ENCODE measurements at places on chromosomes 3 and 15. TPM values are rescaled to one million over a fixed set of nuclear protein-coding genes. Genes with fewer than 3 reads are reported as not detected.

- no peak for DNase-seq
Observed at GRCh38 chr3:12265508-12265907, 23.4 kb upstream of the PPARG start.

DNA sequence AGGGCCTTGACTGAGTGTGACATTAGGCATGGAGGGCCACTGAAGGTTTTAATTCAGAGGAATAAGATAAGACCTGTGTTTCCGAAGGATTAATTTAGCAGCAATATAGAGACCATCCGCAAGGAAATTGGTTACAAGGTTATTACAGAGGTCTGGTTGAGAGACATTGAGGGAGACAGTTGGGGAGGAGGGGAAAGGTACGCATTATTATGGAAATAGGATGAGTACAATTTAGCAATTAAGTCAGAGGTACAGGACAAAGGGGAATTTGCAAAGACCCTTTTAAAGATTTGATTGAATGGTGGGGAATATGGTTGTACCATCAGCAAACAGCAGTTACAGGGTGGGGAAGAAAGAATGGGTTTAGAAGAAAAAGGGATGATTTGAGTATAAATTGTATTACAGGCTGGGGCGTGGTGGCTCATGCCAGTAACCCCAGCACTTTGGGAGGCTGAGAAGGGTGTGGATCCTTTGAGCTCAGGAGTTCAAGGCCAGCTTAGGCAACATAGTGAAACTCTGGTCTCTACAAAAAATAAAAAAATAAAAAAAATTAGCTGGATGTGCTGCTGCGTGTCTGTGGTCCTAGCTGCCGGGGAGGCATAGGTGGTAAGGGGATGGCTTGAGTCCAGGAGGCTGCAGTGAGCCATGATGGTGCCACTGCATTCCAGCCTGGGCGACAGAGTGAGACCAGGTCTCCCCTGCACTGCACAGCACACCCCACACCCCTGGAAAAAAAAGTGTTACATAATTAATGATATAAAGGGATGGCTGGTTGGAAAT is 11.3 kb downstream of the ARL8B start:
- no peak for DNase-seq

DNA sequence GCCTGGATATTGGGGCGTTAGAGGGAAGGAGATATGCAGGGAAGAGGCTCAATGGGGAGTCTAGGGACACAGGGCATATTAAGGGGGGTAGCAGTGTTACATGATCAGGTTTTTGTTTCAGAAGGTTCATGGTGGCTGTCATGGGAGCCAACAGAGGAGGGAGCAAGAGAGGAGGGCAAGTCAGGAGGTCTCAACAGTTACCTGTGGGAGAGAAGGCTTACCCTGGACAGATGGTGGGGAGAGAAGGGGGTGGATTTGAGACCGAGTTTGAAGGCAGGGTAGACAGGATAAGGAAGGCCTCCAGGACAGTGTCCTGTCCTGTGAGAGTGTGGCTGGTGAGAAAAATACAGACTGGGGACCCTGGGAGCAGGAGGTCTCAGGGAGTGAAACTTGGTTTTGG is 3.8 kb upstream of the WNT7A start:
- no peak for DNase-seq

DNA sequence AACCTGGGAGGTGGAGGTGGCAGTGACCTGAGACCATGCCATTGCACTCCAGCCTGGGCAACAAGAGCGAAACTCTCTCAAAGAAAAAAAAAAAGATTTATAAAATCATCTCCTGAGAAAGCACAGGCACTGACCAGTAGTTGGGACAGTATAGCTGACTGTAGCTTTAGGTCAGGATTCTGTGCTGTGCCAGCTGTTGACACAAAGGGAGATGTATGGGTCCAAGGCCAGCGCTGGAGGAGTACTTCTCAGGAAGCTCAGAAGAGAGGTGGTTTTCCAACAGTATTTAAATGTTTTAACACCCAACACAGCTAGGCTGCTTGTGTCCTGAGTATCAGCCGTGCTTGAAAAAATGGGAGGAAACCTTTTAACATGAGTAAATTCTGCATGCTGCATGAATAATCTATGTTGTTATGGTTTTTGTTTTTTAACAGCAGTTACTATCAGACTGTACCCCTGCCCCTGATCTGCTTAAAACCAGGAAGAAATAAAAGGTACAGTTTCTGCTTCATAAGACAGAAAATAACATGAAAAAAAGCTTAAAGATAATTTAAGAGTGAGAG is 6.5 kb downstream of the RAMAC start:
- DNase-seq = no peak

- no peak for DNase-seq
Observed at GRCh38 chr3:115217678-115218451, 70.8 kb upstream of the ZBTB20 start.

DNA sequence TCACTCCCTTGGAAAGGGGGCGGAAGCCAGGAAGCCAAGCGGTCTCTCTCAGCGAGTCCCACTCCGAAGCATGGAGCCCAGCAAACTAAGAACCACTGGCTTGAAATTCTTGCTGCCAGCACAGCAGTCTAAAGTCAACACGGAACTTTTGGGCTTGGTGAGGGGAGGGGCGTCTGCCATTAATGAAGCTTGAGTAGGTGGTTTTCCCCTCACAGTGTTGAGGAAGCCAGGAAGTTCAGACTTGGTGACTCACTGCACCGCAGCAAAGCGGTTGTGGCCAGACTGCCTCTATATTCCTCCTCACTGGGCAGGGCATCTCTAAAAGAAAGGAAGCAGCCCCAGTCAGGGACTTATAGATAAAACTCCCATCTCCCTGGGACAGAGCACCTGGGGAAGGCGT is 665.4 kb upstream of the CBLB start:
- no peak for DNase-seq

DNA sequence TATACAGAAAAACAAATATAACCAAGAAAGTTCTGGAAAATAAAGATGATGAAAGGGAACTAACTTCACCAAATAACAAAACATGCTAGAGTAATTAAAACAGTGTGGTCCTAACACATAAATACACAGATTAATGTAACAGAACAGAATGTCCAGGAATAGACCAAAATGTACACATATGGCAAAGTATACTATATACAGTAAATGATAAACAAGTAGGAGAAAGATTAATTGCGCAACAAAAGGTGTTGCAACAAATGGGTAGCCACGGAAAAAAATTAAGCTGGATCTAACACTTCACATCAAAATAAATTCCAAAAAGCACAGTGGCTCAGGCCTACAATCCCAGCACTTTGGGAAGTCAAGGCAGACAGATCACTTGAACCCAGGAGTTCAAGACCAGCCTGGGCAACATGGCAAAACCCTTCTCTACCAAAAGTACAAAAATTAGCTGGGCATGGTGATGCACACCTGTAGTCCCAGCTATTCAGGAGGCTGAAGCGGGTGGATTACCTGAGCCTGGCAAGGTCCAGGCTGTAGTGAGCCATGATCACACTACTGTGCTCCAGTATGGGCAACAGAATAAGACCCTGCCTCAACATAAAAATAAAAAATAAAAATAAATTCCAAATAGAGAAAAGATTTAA is 19.8 kb downstream of the SCAP start:
- DNase-seq = no peak

DNA sequence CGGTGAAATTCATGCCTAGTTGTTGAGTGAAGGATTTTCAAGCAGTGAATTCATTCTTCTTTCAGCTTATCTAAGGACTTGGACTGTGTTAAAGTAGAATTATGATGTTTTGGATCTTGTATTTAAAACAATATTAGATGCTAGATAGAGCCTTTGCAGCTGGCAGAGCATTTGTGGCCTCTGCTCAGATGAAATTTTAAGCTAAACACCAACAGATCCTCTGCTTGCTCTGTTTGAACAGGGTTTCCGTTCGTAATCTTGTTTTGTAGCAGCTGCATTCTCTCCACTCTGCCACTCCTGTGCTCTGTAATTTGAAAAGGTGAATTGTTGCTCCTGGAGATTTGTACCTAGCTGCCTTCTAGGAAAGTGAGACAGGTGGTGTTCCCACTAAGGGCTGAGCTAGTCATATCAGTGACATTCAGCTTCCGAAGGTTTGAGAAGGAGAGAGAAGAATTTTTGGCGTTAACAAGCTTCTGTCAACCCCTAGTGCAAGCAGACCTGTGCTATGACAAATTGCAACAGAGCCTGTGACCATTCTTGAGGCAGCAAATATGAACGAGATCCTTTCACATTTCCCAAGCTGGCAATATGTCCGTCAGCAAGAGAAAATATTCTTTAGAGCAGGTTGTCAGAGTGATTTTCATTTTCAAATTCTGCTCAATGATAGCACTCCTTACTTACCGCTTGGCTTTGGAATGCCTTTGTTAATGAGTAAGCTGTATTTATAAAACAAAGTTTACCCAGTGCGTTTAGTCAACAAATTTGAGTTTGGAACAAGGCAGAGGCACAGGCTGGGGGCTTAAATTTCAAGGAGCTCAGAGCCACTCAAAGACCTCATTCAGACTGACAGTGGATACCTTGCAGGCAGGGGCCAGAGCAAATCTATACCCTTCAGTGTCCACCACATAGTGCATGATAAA is 5.3 kb downstream of the CHST2 start:
- no peak for DNase-seq

- no peak for DNase-seq
Observed at GRCh38 chr3:120752865-120753264, 10.3 kb downstream of the GTF2E1 start.

- DNase-seq = no peak
Observed at GRCh38 chr3:44208568-44208967, 33.1 kb upstream of the TOPAZ1 start.

GRCh38 chr3:29382409-29382808 is 101.5 kb downstream of the RBMS3 start:
- DNase-seq = no peak

DNA sequence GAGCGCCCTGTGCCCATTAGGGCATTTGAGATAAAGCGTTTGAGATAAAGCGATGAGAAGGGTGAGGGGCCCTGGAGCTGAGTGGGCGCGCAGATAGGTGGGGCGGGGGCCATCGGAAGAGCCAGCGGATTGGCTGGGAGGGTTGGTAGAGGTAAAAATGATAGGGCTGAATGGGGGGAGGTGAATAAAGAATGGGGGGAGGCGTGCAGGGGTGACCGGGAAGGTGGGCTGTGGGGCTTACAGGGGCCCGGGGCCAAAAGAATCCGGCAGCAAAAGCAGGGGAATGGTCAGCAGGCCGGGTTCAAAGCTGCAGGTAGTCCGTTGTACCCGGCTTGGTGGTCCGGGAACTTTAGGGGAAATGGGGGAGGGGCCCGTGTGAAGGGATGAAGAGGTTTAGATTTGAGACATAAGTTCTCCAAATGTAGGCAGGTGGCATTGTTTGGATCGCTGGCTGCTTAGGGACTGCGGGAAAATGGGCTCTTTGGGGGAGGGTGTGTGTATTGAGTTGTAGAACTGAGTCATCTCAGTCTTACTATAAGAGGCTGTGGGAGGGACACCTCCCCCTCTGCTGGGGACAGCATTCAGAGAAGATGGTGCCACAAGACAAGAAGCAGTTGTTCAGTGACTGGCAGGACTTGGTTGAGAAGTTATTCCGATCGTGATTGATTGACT is 610 bp downstream of the ARID3B start:
- DNase-seq = no peak

GRCh38 chr3:154720921-154721320 is 290.9 kb upstream of the GPR149 start:
- no peak for DNase-seq

DNA sequence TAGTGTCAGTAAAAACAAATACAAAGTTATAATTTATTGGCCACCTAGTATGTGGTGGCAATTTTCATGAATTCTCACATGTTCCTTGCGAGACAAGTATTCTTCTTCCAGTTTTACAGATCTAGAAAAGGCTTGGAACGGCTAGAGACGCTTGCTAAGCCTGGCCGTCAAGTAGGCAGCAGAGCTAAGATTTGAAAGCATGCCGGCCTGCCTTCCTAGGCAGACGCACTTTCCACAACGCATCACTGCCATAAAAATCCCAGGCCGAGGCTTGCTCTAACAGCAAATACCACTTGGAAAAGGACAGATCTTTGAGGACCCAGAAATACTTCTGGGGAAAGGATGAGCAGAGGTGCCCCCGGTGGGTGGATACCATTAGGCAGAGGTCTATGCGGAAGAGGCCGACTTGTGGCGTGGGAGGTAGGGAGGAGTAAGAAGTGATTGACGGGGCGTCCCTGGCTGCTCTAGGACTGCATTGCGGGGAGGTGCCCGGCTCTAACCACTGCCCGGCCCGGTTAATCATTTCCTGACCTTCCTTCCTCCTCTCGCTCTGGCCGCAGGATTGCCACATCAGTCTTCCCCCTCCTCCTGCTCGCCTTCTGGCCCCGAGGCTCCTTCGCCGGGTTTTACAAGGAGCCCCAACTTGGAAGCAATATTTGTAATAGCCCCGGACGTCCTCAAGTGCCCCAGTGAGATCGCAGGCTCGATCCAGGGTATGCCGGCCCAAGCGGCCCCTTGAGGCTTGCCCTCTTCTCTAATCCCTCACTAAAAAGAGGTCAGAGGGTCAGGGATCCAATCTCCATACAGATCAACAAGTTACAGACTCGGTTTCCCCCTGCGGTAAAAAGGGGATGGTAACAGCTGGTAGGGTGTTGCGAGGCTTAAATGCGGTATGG is 1.3 kb upstream of the USP3 start:
- peak; percentile 88 for DNase-seq

GRCh38 chr15:75895731-75896130 is 7.9 kb upstream of the FBXO22 start:
- DNase-seq = no peak

GRCh38 chr15:90264671-90265070 is 801 bp upstream of the NGRN start:
- DNase-seq = no peak

DNA sequence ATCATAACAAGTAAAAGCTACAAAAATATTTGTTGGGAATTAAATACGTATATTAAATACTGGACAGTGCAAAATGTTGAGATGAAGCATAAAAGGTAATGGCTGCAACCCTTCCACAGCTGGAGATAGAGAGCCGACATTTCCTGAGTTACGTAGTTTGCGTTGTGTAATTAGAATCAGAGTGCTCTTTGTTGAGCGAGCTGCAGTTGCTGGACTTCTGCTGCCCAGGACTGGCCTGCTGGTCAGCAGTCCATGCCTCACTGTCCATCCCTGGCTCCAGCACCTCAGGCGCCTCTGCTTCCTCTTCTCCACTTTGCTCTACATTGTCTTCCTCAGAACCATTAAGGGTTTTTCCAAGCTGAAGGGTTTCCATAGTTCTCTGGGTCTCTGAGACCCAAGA is 28.4 kb upstream of the SHC4 start:
- DNase-seq = no peak

DNA sequence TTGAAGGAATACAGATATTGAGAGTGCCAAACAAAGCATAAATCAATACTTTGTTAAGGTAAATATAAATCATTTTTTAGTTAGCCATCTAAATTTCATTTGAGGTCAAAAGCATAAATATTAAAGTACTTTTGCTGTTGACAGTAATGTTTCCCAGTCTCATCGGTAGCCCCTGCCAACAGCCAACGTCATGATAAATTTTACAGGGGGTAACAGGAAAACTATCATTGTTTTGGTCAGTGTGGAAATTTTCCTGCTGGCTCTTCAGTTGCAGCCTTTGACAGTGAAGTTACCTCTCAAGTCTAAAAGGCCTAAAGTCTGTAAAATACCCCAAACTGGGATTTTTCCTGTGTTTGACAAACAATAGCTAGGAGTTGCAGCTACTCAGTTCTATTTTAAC is 37.3 kb upstream of the TTC14 start:
- no peak for DNase-seq

The LMAN1L gene
- total RNA-seq = not detected

The C2CD4A gene
- total RNA-seq = 0.35 TPM

The CLN6 gene
- total RNA-seq = 55.0 TPM

The SMAD6 gene
- total RNA-seq = 10.8 TPM

The GOLGA8K gene
- not detected for total RNA-seq

The SLC51B gene
- not detected for total RNA-seq
